Epithelial cell of esophagus (primary cell): ENCODE measurements at places on chromosomes 11 and 22.
A peak's percentile ranks its signal among the peaks of the same experiment; 100 is the strongest.

DNA sequence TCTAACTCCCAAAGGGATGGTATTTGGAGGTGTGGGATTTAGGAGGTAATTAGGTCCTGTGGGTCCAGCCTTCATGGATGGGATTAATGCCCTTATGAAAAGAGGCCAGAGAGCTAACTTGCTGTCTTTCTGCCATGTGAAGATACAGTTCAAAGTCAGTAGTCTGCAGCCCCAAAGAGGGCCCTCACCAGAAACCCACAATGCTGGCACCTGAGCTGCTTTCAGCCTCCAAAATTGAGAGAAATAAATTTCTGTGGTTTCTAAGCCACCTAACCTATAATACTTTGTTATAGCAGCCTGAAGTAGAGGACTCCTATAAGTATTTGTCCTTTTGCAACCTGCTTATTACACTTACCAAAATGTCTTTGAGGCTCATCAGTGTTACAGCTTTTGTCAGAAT, 16.2 kb downstream of the ATM start:
- no peak for DNase-seq

- peak; percentile 62 for DNase-seq
Observed at GRCh38 chr11:121596195-121597155, 143.7 kb upstream of the SORL1-AS1 start.

DNA sequence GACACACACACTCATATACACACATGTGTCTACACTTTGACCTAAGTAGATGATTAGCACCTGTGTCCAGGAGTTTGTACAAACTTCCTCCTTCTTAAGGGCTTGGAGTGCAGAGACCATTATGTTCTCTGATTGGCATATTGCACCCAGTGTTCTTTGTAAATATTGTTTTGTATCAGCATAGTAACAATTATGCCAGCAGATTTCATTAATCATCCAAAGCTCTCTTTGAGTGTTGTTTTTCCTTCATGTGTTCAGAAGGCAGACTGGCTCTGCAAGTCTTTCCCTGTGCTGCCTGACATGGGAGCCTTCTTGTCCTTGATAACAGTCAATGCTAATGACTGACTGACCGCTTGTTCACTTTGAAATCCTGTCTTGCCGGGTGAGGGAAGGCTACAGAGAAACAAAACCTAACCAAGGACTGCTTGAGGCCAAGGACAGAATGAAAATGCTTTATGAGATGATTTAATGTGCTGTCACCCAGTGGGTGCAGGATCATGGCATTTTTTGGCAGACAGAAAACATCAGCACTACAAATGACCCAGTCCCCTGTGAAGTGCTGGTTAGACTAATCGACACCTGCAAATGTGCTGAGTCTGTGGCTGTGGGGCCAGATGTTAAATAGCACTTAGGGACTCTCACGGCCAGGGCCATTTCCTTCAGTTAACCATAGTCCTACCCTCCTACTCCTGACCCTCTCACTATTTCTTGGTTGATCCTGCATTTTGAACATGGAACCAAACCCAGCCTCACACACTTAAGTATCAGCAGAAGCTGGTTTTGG, 6.6 kb upstream of the BARX2 start:
- peak; percentile 50 for DNase-seq

- DNase-seq: peak; percentile 48
Observed at GRCh38 chr11:14148653-14149273, 186.2 kb downstream of the SPON1 start.

DNA sequence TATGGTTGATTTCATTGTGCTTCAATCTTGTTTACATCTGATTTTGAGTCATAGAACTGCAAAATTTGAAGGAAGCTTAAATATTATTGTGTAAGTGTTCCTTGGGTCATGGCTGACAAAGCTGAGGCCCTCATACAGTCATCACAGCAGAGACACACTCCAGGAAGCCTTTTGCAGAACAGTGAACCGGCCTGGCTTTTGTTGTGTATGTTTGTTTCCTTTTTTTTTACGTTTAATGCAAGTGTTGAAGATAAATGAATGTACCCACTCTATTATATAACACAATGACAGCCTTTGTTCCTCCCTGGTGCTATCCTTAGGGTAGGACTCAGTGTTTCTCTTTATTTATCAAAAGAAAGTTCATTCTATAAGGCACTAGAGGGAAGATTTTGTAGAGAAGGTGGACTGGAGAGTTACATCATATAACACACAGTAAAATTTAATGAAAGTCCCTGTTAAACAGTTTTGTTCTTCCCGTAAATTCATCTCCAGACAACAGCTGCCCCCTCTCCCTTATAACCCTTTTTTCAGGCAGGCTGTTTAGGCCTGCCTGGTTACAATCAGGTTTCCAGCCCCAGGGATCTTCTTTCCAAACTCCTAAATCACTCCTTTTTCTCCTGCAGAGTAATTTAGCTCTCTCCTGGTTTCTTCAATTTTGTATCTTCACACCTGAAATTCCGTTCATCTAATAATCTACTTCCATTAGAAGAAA, 34.3 kb upstream of the CSTF3 start:
- peak; percentile 55 for DNase-seq

DNA sequence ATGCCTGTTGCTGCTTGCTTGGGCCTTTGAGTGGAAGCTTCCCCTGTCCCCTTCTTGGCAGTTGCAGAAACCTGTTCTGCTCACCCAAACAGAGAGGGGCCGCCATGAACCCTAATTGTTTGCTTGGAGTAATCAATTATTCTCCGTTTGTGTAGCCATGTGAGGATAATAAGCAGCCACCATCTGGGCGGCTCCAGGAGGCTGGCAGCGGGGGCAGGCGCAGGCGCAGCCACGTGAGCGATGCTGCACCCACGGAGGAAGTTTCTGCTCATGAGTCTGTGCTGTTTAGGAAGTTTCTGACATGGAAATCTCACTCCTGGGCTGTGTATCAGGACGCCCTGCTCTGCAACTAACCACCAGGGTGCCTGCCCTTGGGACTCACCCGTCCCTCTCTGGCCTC, 90.1 kb downstream of the MPPED1 start:
- DNase-seq: no peak

- DNase-seq: peak; percentile 71
Observed at GRCh38 chr11:106473089-106473722, 395.7 kb downstream of the AASDHPPT start.

DNA sequence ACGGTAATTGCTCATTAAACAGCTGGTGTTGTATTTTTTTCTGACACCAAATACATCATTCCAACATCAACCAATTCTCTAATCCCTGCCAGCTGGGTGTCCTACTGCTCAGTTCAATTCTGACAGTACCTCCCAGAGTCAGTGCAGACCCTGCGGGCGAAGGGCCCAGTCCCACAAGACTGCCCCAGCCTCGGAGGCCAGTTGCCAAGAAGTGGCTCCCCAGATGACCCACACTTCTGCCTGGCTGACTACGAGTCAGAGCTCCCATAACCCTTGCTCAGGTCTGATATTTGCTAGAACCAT, 147.2 kb downstream of the CTTN start:
- no peak for DNase-seq

- DNase-seq: no peak
Observed at GRCh38 chr11:104799251-104799650, 99.0 kb downstream of the CASP12 start.

DNA sequence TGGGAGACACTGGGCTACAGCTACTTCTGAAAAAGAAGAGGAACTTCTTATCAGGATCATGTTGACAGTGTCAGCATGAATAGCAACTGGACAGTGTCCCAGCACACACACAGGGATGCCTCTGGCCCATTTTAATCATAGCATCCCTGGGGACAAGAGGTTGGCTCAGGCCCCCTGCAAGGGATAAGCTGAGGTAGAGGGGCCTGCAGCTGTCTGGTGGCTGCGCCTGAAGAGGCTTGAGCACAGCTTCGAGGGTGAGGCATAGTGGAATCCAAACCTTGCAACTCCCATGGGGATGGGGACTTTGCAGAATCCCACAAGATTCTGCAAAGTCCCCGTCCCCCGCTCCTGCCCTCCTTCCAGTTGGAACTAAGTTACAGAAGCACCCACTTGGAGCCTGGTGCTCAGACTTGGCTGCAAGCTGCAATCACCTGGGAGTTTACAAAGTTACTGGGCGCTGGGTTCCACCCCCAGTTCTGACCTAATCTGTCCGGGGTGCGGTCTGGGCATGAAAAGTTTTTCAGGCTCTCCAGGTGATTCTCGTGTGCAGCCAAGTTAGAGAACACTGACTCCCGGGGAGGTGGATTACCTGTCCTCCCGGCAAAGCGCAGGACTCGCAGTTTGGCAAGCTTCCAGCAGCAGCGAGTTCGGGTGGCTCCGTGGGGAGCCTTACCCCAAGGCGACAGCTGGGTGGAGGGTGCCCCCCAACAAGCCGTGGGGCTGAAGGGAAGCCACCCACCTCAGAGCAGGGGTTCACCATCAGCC, 16.0 kb upstream of the LINC01488 start:
- peak; percentile 56 for DNase-seq

DNA sequence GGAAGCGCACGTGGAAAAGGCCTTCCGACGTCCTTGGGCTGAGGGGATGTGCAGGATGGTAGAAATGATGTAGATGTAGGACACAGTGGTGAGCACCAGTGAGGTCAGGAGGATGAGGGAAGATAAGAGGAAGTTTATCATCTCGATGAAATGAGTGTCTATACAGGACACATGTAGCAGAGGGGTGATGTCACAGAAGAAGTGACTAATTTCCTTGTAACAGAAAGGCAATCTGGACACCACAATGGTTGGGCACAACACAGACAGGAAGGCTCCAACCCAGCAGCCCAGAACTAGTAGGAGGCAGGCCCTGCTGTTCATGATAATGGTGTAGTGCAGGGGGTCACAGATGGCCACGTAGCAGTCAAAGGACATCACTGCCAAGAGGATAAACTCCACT, 35.0 kb upstream of the OR6M1 start:
- DNase-seq: peak; percentile 36

GRCh38 chr11:131242476-131243000, 127.9 kb upstream of the NTM start:
- no peak for DNase-seq

- DNase-seq: no peak
Observed at GRCh38 chr22:44287741-44288140, 25.0 kb downstream of the SHISAL1 start.

DNA sequence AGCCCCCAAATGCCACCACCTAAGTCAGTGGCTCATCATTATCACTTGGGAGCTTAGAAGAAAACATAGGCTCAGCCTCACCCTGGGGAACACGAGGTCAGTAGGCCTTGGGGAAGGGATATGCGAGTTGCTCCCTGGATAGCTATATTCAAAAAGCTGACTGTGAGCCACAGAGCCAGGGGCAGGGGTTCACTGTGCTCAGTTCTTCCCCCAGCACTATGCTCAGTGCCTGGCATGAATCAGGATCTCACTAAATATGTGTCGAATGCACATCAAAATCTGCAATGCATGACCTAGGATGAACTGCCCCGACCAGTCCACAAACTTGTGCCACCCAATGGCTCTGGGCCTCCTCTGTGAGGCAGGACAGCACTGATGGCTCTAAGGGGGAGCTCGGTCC, 35.1 kb downstream of the THOC5 start:
- DNase-seq: no peak

DNA sequence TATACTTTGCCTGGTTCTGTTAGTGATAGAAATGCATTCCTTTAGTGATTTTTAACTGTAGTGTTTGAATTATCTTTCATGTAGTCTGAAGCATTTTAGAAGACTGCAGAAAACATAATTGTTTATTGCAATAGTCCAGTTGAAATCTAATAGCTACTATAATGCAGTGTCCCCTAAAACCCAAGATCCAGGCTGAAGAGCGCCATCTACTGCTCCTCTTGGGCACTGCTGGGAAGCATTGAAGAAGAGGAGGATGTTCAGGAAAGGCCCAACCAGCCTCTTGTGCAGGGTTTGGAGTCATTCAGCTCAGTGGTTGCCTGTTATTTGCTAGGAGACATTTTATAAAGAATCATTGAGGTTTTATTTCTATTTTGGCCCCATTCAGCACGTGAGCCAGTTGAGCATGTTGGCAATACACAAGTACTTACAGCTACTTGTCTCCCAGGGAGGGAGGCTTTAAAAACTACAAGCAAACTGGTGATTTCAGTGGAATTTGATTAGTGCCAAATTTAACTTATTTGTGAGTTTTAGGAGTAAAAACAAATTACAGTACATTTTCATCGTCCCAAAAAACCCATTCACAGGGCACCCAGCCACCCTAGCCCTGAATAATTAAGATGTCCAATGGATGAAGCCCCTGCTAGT, 74.9 kb upstream of the HORMAD2 start:
- DNase-seq: peak; percentile 66

DNA sequence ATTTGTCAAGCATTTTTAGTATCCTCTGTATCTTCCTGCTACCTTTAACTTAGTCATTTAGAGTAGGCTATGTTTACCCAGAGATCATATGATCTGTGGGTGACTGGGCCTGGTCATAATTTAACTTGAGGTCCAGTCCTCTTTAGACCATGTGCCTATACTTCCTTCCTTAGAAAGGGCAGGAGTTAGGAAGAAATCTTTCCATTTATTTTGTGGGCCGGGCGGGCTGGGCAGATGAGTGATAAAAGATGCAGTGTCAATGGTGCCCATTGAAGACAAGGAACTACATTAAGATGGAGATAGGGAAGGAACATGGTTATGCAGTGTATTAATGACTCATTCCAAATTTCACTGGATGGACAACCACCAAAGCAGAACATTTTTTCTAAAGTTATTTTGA, 30.9 kb upstream of the PDE3B start:
- no peak for DNase-seq

GRCh38 chr11:116725434-116726221, 47.2 kb downstream of the BUD13 start:
- no peak for DNase-seq

DNA sequence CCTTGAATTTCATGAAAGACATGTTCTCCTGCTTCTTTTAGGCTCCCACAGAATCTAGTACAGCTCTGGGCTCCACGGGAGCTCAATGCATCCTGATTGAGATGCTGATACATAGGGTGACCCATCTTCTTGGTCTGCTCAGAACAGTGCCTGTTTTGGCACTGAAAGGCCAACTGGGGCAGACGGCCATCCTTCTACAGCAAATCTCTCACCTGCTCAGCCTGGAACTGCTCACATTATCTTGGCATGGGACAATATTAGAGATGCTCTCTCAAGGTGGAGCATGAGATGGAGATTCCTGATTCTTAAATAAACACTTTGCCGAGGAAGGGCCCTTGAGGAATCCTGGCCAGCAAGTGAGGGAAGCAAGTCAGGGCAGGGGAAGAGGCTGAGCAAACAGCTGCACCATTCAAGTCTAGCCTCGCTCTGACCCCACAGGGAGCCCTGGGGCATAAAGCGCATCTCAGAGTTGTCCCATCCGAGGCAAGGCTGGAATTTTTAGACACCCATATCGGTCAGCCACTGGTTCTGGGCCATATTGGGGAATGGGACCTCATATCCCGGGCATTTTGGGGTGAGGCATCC, 58.4 kb upstream of the CSNK2A3 start:
- peak; percentile 82 for DNase-seq

DNA sequence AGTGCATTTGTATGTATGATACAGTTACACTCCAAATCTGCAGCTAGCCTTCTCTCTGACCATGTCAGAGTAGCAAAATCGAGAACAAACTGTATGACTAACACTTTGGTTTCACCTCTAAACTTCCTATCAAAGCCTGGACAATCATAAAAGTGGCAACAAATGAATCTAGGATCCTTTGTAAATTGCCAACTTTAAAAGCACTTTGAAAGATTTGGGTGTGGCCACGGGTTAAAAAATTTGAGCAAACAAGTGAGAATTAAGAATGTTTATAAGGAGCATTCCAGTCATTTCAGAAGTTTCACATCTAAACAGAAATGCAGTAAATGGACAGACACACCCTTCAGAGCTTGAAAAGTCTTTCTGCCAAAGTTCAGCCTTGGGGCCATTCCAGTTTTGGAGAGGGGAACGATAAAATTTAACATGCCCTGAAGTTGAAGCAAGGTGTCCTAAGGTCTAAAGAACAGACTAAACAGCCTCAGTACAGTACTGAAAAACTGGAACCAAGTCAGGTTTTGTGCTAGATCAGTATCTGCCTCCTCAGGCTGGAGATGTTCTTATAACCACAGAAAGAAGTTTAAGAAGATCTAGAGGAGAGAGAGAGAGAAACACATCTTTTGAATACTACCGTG, 181.9 kb upstream of the BDNF start:
- no peak for DNase-seq
